Nucleus accumbens (tissue), 56 donors: ENCODE measurements at places on chromosomes 11 and 22.

DNA sequence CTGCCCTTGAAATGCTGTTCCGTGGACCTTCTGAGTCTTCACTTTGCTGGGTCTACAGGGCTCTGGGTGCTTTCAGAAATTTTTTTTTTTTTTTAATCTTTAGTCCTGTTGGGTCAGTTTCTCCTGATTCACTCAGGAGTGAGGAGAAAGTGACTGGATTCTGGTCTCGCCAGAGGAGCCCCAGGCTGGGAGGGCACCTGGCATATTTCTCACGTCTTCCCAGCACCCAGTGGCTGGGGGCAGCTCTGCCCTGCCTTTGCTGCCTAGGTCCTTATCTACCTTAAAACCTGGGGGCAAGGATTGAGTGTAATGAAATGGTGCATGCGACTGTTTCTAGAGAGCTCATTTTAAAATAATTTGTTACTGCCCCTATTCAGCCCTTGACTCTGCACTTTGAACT, 23.3 kb downstream of the SAMM50 start:
- DNase-seq: no peak

- DNase-seq: no peak
Observed at GRCh38 chr11:33434294-33434693, 177.1 kb downstream of the HIPK3 start.

DNA sequence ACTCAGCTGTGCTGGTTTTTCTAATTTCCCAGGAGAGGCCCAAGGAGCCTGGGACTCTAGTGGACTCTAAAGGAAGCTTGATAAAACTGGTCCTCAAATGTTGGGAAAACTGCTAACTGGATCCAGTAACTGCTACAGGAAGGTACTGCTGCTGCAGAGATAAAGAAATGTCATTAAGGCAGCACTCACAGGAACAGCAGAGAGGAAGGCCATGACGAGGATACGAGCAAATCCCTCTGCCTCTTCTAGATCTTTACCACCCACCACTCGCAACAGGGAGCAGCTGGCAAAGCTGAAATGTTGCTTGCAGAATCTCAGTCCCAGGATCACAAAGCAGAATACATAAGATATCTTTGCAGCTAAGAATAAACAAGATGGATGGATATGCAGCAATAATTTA, 23.5 kb downstream of the TTC28 start:
- no peak for DNase-seq

- no peak for DNase-seq
Observed at GRCh38 chr11:86627776-86628455, 44.5 kb downstream of the ME3 start.

DNA sequence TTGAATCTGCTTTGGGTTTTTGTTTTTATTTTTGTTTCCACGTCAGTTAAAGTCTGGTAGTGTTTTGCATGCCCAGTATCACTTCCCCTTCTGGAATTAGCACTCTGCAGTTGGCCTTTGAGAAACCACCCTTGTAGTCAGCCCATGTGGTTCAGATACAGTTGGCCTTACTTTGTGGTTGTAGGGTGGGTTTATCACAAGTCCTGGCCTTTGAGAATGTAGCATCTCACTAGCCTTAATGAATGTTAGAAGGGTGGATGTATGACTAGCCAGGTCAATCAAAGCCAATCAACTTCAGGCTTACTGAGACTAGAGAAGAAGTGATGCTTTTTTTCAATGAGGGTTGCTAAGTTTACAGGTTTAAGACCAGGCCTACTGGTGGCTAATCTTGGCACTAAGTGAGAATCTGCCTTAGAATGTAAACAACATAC, 19.8 kb downstream of the ARL14EP start:
- DNase-seq: no peak

DNA sequence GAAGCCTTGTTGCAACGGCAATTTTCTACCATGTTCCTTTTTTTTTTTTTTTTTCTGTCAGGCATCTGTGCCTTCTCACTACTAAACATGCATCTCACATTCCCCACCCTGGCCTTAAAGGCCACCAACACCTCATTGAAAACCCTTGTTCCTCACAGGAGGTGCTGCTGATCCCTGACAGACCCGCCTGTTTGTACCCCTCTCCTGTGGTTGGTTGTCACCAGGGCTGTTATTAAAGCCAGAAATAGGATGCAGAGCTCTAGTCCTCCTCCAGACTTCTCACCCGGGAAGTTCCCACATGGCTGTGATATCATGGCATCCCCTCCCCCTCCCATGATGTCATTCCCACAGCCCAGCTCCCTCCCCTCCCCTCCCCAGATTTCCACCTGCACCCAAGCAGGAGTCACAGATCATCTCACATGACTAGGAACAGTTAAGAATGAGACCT, 302.8 kb upstream of the NCAM1 start:
- no peak for DNase-seq

- DNase-seq: no peak
Observed at GRCh38 chr22:39518144-39518786, 2.1 kb upstream of the ATF4 start.

DNA sequence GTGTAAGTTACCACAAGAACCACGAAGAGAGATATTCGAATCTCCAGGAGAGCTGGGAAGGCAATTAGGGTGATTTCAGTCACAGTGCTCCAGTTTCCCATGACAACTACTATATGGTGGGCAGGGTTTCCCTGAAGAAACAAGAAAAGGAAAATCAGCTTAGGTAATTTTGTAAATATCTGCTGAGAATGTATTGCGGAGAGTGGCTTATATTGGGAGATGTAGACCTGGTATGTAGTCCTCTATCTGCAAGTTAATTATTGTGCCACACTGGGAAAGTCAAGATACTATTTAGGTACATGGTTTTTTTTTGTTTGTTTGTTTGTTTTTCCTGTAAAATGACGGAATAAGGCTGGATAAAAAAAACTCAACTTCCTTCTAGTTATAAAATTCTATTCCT, at the start of gene OR6M1:
Gene OR6M1, minus strand, starts transcription at position 101 of the 400 bp plus-strand sequence. Its CDS starts 0 bp downstream, at position 101.
- no peak for DNase-seq

DNA sequence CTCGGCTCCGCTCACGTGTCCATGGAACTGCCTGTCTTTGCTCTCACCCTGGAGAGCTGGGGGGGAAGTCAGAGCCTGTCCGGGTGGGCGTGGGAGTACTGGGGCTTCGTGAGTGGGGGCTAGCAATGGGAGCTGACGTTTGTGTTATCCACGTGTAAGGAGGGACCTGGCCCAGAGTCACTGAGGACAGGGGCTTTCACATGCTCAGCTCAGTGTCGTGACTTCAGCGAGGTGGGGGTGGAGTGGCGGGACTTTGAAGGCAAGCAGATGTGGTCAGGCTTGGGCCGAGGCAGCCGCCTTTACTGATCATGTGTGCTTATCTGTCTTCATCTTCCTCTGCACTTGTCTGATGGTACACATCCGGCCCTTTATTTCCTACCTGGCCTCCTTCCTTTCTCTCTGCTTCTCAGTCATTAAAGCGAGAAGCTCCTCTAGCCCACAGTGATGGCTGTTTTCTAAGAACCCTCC, 113.1 kb upstream of the NNMT start:
- no peak for DNase-seq

DNA sequence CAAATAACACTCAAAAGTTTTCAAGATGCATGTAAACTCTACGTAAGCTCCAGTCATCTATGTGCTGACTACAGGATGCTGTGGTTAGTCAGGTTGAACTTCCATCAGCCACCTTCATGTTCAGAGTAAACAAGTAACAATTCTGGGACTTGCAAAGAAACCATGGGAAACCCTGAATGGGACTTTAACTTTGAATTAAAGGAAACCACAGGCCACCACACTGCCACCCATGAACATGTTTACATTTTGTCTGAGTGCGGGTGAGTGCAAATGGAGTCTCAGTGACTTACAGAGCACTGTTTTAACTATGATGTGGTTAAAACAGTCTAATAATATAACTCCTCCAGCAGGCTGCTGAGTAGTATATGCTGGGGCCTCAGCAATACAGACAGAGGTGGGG, 12.9 kb upstream of the SYTL2 start:
- DNase-seq: no peak

DNA sequence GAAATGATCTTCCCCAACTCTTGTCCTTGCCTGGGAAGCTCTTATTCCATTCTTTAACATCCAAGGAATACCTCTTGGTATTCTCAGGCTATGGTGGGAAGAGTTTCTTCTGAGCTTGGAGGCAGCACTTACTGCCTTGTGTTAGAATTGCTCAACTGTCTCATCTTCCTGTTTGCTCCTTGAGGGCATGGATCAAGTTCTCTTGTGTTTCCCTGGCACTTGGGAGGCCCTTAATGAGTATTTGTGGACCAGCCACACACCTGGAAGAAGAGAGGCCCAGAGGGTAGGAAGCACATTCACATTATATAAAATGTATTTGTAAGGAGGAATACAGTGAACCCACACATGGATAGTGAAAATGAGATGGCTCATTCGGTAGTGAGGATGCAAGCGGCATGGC, 3.4 kb upstream of the SORL1-AS1 start:
- DNase-seq: no peak

GRCh38 chr11:60428517-60428916, 855 bp upstream of the MS4A5 start:
- DNase-seq: no peak

GRCh38 chr11:10377183-10377582, 72.3 kb downstream of the ADM start:
- DNase-seq: no peak

- no peak for DNase-seq
Observed at GRCh38 chr11:115498354-115498753, 5.9 kb downstream of the CADM1 start.

- no peak for DNase-seq
Observed at GRCh38 chr11:95232666-95233065, 1.7 kb upstream of the SESN3 start.

DNA sequence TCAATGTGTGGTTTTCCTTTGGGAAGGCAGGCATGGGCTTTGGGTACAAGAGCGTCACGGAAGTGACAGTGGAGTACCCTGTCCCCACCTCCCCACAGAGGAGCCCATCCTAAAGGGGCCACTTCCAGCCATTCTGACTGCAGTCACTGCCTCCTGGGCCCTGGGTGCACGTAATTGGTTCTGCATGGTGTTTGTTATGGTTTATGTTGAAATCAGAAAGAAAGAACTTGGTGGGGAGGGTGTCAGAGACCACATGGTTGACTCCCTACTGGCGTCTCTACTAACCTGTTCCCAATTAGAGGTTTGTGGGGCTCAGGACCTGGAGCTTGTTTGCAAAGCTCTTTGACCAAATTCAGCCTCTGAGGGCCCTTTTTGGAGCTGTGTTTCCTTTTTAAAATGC, 40.8 kb downstream of the RIBC2 start:
- no peak for DNase-seq

DNA sequence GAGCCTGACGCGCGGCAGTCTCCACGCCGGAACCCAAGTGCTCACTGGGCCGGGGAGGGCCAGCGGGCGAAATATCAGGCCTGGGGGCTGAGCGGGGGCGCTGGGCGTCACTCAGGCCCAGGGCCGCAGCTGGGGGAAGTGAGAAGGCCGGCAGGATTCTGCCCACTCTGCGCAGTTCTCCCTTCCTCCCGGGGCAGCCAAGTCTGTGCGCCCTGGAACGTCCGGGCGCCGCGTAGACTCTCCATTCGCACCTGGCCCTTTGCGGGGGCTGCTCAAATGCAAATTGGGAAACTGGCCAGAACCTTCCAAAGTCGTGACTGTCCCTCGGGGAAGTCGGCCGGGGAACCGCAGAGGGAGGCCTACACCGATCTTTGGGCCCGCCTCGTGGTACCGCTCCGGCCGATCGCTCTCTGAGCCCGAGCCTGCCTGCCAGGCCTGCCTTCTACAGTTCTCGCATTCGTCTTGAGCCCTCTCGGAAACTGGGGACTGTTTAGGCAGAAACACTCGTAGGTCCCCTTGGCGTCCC, 2.2 kb upstream of the SLC6A5 start:
- DNase-seq: no peak
